Central memory CD4-positive, alpha-beta T cell (primary cell): ENCODE measurements at places on chromosomes 5 and 9.

DNA sequence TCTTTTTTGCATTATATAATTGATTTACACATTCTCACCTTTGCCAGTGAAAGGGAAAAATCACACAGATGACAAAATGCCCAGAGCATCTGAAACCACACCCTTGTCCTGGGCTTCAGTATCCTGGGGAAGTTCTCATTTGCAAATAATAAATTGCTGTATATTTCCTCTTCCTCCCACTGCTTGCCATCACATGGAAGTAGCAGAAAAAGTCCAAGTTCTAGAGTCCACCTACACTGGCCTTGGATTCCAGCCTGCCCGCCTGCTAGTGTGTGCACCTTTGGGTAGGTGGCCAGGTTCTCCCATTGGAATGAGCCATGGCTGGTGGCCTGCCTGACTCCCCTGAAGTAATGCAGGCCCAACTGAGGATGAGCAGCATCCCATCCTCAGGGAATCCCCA, 149.4 kb downstream of the GADD45G start:
- no peak for DNase-seq

- no peak for DNase-seq
Observed at GRCh38 chr9:38036359-38037084, 32.5 kb downstream of the SHB start.

- no peak for DNase-seq
Observed at GRCh38 chr5:115551415-115551814, 6.8 kb upstream of the FEM1C start.

DNA sequence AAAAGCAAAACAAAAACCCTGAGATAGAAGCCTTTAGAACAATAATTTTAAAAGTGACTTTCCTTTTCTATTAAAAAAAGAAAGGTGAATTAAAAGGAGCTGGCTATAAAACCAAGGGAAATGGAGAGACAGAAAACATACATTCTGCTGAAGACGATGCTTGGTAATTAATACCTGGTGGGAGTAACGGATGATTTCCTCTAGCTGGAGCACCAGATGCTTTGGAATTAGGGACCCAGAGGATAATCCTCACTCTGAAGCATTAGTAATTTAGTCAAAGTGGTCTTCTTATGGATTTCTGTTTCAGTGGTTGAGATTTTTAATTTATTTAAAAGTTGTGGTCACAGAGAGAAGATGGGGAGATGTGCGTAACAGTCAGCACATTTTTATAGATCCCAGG, 982.5 kb downstream of the TLE4 start:
- DNase-seq: no peak

- peak; percentile 12 for DNase-seq
Observed at GRCh38 chr9:115006660-115007059, 76.3 kb upstream of the TNFSF8 start.

DNA sequence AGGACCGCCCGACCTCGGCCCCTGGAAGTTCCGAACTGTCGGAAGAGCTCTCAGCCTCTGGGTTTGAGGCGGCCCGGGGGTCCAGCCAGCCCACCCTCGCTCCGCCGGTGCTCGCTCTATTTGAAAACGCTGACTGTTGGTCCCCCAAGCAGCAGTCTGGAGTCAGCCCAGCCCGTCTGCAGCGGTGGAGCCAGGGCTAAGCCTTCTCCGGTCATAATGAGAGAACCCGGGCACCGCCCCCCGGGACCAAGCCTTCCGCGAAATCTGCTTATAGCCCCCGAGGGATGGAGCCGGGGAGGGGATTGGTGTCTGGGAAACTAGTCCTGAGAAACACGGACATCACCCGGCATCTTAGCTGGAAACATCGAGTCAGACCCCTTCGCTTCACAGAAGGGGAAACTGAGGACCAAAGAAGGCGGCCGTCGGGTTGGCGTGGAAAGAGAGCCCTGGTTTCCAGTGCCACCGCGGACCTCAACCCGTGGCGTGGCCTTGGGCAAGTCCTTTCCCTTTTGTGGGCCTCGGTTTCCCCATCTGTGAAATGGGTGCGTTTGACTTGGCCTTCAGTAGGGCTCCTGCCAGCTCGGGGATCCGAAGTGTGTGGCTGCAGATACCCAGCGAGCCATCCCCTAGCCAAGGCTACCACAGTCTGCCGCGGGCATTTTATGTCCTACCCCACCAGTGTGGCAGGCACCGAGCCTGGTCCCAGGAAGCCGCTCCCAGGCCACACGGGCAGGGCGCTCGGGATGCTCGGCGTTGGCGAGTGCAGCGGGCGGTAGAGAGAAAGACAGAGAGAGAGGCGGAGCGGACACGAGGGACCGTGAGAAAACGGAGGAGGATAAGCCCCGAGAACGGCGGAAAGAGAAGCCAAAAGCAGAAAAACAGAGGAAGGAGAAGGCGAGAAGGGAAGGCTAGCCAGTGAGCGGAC, 857 bp downstream of the ADAM19 start:
- peak; percentile 29 for DNase-seq

DNA sequence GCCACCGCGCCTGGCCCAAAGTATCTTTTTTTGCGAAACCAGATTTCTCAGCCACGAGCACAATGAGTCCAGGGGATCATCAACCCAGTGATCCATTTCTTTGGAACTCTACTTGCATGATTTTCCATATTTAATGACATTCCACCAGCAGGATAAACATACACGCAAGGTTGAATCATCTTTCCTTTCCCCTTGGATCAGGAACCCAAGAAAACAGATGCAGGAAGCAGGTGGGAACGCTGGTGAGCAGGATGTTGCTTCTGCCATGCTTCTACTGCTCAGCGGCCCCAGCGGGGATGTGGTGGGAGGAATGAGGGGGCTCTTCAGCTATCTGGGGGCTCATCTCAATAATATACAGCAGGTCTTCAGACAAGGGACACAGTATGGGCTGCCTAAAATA, 118.2 kb downstream of the SEC61B start:
- DNase-seq: no peak

- peak; percentile 12 for DNase-seq
Observed at GRCh38 chr5:141877356-141878185, 639 bp downstream of the PCDH1 start.

DNA sequence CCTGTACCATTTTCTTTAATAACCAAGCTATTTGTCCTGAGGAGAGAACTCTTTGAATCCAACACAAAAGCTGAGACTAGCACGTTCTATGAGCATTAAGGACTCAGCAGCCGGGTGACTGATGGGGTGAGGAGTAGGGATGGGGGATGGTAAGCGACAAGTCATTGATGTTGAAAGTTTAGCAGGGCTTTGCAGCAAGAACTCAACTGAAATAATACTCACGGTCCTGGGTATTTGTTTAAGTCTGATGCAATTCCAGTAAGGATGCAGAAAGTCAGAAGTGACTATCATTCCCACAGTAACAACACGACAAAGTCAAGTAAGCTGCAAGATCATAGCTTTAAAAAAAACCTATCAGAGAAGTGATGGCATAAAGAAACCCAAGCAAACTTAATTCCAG, 131.1 kb downstream of the ACTL7B start:
- DNase-seq: no peak

GRCh38 chr5:87400305-87400899, 12.3 kb downstream of the CCNH start:
- peak; percentile 49 for DNase-seq

DNA sequence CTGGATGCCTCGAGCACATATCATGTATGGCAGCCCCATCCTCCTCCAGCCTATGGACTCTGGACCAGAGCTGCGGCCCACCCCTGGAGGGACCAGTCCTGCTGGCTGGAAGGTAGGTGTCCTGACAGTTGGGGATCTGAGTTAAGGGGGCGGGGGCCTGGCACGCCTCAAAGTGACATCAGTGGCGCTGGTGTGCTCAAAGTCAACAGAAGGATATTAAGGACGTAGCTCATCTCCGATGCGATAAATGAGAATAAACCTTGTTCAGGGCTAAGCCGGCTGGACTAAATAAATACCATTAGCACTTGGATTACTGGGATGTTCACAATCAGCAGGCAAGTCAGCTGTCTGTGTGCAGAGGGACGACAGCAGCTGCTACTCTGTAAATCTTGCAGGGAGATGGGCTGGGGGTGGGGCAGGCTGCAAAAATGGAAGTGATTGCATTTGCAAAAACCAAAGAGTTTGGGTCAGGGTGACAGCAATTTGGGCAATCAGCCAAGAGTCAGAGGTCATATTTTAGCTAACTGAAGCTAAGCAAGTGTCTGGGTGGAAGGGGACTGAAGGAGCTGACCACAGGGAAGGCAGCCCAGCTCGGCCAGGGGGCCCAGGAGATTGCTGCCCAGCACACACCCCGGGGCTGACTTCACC, 80.0 kb upstream of the LRRTM2 start:
- no peak for DNase-seq

- no peak for DNase-seq
Observed at GRCh38 chr9:32918628-32919027, 82.8 kb downstream of the APTX start.

DNA sequence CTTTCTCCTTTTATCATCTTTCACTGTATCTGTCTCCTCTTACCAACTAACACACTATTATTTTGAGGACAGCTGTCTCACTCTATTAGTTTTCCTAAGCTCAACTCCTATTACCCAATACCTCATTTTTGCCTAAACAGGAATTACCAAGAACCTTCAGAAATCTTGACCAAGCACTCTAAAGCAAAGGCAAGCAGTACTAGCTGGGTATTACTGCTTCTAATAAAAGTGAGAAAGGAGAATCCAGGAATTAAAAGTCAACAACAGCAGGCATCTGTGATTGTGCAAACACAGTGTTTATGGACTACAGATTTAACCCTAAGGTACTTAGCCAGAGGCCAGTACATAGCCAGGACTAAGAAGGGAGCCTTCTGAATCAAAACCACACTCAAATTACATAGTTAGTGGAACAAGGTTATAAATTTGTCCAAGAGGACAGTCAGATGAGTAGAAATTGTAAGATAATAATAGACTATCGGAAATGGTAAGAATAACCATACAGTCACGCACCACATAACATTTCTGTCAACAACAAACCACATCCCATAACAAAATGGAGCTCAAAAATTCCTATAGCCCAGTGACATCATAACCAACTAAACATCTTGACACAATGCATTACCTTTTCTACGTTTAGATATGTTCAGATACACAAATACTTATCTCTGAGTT, 8.3 kb downstream of the RFX3 start:
- no peak for DNase-seq

GRCh38 chr5:133356984-133357421, 255.3 kb downstream of the FSTL4 start:
- no peak for DNase-seq

DNA sequence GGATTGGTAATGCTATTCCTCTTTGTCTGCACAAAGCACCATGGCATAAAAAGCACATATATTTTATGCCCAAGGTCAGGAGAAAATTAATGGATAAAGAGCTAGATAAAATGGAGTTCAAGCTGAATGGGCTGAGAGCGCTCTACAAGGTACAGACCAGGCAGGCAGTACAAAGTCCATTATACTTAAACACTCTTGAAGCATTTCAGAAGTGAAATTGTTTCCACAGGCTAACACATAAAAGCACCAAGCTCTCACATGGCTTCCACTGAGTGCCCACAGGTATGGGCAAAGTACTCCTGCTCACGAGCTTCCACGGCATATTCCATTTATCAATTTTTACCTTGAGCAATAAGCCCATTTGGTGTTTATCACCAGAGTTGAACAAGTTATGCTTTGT, 771.2 kb upstream of the DMAC1 start:
- DNase-seq: no peak

GRCh38 chr5:57186194-57186593, 12.3 kb downstream of the GPBP1 start:
- no peak for DNase-seq

- DNase-seq: no peak
Observed at GRCh38 chr9:4068449-4068848, 231.4 kb downstream of the GLIS3 start.

GRCh38 chr5:17329571-17329970, 112.1 kb downstream of the BASP1 start:
- no peak for DNase-seq

- no peak for DNase-seq
Observed at GRCh38 chr5:142586552-142586951, 99.3 kb downstream of the FGF1 start.

DNA sequence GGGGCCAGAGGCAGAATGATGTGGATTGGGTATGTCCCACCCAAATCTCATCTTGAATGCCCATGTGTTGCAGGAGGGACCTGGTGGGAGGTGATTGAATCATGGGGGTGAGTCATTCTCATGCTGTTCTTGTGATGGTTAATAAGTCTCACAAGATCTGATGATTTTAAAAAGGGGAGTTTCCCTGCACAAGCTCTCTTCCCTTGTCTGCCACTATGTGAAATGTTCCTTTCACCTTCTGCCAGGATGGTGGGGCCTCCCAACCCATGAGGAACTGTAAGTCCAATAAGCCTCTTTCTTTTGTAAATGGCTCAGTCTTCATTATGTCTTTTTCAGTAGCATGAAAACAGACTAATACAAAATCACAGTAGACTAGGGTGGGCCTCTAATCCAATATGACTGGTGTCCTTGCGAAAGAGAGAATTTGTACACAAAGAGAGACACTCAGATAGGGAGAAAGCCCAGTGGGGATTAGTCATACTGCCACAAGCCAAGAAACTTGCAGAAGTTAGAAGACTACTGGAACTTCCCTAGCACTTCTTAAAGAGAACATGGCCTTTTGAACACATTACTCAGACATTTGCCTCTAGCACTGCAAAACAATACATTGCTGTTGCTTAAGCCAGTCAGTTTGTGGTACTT, 68.4 kb downstream of the ANXA1 start:
- DNase-seq: no peak

DNA sequence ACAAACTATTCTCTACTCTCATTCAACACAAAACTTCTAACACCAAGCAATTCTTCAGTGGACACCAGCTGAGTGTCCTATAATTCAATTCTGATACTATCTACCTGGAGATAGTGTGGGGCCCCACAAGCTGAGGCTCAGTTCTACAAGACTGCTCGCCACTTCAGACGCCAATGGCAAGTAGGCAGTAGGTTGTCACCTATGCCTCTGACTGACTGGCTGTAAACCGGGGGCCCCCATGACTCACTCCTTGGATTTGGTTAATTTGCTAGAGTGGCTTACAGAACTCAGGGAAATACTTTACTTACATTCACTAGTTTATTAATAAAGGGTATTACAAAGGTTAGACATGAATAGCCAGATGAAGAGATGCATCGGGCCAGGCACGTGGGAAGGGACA, 21.5 kb downstream of the INIP start:
- DNase-seq: no peak

DNA sequence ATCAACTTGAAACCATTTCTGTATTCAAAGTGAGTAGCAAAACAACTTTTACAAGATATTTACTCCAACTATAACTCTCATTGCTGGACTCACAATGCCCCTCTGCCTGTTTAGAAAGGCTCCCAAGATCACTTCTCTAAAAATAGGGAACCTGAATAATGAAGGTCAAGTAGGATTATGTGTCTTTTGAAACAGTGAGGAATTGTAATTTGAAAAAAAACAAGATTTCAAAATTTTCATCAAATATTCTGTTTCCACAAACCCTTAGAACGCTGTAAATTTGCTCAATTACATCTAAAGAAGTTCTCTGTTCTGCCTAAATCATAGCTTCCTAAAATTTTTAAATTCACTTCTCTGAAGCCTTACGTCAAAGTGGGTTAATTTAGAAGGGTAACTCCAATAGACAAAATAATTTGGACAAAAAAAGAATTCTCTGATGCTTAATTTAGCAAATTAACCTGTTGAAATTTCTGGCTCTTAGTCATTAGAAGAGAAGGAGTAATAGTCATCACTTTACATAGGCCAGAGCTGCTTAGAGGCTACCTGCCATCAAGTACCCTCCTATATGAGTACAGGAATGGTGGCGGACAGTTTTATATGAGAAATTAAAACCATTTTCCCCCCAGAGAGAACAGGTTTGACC, 4.0 kb downstream of the ELL2 start:
- DNase-seq: no peak
